ENCODE measurements at places on chromosomes 3 and 15. TPM values are rescaled to one million over a fixed set of nuclear protein-coding genes. Genes with fewer than 3 reads are reported as not detected.

- peaks cover 2% of the 10 kb centered on the region for H3K27me3 ChIP-seq
- no peak overlapping the region for H3K4me3 ChIP-seq
- H3K4me1 ChIP-seq: no peaks in the 10 kb centered on the region
- no peak overlapping the region for H3K27ac ChIP-seq
- no peaks in the 10 kb centered on the region for H3K36me3 ChIP-seq
- no peak for DNase-seq
Observed at GRCh38 chr15:78421238-78421965, 16.6 kb upstream of the IREB2 start.

GRCh38 chr15:99264125-99264524 lies 12.8 kb downstream of the LRRC28 start:
- 0 out of 2 replicates have a peak, but pooled peaks cover 4% of the 10 kb centered on the region for H3K4me1 ChIP-seq
- H3K27ac ChIP-seq: no peak overlapping the region
- no peaks in the 10 kb centered on the region for H3K36me3 ChIP-seq
- no peaks in the 10 kb centered on the region for H3K27me3 ChIP-seq
- DNase-seq: no peak

GRCh38 chr3:172040981-172041963 lies 1.9 kb downstream of the FNDC3B start:
- DNase-seq: no peak
- H3K27me3 ChIP-seq: no peaks in the 10 kb centered on the region
- peaks cover 12% of the 10 kb centered on the region for H3K36me3 ChIP-seq
- peaks cover 40% of the 10 kb centered on the region for H3K4me1 ChIP-seq
- H3K27ac ChIP-seq: peak overlapping the region; percentile 97
- H3K4me3 ChIP-seq: peak overlapping the region; percentile 90

DNA sequence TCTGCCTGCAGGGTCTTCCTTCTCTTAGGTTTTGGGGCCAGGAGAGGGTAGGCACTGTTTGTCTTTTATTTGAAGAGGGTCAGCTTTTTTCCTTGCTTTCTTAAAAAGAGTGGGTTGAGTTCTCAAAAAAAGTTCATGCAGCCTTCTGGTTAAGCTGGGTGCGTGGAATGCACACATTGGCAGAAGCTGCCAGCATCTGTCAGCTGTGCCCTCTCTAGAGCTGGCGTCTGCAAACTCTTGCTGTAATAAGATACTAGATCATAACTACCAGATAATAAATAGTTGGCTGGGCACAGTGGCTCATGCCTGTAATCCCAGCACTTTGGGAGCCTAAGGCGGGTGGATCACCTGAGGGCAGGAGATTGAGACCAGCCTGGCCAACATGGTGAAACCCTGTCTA lies 373.4 kb downstream of the OCA2 start:
- H3K4me1 ChIP-seq: no peaks in the 10 kb centered on the region
- H3K4me3 ChIP-seq: no peak overlapping the region
- DNase-seq: no peak
- H3K27me3 ChIP-seq: no peaks in the 10 kb centered on the region

DNA sequence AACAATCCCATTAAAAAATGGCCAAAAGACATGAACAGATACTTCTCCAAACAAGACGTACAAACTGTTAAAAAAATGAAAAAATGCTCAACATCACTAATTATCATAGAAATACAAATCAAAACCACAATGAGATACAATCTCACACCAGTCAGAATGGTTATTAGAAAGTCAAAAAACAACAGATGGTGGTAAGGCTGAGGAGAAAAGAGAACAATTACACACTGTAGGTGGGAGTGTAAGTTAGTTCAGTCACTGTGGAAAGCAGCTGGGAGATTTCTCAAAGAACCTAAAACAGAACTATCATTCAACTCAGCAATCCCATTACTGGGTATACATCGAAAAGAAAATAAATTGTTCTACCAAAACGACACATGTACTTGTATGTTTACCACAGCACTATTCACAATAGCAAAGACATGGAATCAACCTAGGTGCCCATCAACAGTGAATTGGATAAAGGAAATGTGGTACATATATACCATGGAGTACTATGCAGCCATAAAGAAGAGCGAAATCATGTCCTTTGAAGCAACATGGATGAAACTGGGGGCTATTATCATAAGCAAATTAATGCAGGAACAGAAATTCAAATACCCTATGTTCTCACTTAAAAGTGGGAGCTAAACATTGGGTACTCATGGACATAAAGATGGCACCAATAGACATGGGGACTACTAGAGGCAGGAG lies 51.5 kb downstream of the MYO1E start:
- H3K36me3 ChIP-seq: no peaks in the 10 kb centered on the region
- no peak for DNase-seq
- peaks cover 24% of the 10 kb centered on the region for H3K4me1 ChIP-seq
- no peak overlapping the region for H3K4me3 ChIP-seq
- no peak overlapping the region for H3K27ac ChIP-seq

GRCh38 chr15:29066838-29067237 lies 181.1 kb downstream of the APBA2 start:
- DNase-seq: no peak
- H3K4me3 ChIP-seq: no peak overlapping the region
- H3K27ac ChIP-seq: no peak overlapping the region
- H3K4me1 ChIP-seq: no peaks in the 10 kb centered on the region

GRCh38 chr3:196117809-196118208 lies 35.9 kb upstream of the TFRC start:
- H3K27ac ChIP-seq: no peak overlapping the region
- H3K4me1 ChIP-seq: no peaks in the 10 kb centered on the region
- no peaks in the 10 kb centered on the region for H3K27me3 ChIP-seq
- no peak for DNase-seq

DNA sequence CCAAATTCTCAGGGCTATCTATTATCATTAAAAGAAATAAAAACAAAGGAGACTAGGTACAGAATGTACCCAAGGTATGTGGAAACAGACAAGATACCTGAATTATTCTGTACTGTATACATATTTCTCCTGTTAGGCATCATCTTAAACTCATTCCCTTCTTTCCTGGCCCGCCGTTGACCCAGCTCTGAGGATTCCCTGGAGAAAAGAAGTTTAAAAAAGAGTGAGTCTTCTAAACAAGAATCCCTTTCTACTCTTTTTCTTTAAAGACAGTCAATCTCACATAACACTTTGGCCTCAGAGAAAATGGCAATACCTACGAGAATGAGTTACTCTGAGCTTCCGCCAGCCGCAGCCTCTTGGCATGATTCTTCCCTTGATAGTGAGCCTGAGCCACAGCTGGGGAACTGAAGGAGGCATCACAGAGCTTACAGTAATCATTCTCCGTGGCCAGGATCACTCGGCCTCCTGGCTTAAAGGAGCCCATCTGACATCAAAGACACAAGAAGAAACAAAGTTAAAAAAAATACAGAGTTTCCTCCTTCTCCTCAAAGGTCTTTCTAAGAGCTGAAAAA lies 44.2 kb downstream of the ZMAT3 start:
- no peak overlapping the region for H3K4me3 ChIP-seq
- H3K27me3 ChIP-seq: no peaks in the 10 kb centered on the region
- no peak for DNase-seq

- H3K27ac ChIP-seq: no peak overlapping the region
- no peak for DNase-seq
- H3K4me1 ChIP-seq: no peaks in the 10 kb centered on the region
- no peaks in the 10 kb centered on the region for H3K36me3 ChIP-seq
- no peak overlapping the region for H3K4me3 ChIP-seq
- no peaks in the 10 kb centered on the region for H3K27me3 ChIP-seq
Observed at GRCh38 chr3:191985691-191986090, 524.7 kb downstream of the PYDC2 start.

GRCh38 chr3:27049792-27050191 lies 319.4 kb downstream of the NEK10 start:
- no peaks in the 10 kb centered on the region for H3K27me3 ChIP-seq
- H3K4me3 ChIP-seq: no peak overlapping the region
- no peak overlapping the region for H3K27ac ChIP-seq

- no peak overlapping the region for H3K4me3 ChIP-seq
- H3K4me1 ChIP-seq: peaks cover 17% of the 10 kb centered on the region
- DNase-seq: no peak
- H3K27me3 ChIP-seq: no peaks in the 10 kb centered on the region
- H3K36me3 ChIP-seq: peaks cover 13% of the 10 kb centered on the region
- no peak overlapping the region for H3K27ac ChIP-seq
Observed at GRCh38 chr15:64687688-64688087, 87.7 kb downstream of the RBPMS2 start.

- no peak within 1 kb of the TSS for H3K4me3 ChIP-seq
- H3K36me3 ChIP-seq: no peaks in the 10 kb centered on the region
- no peaks in the 10 kb centered on the region for H3K4me1 ChIP-seq
- no peaks in the 10 kb centered on the region for H3K27me3 ChIP-seq
- DNase-seq: no peak
Observed at GRCh38 chr3:139044366-139045210, at the start of gene PRR23C. PRR23C (minus strand) TSS chr3:139044892; CDS start chr3:139044620, 272 bp downstream.

- H3K4me3 ChIP-seq: peak overlapping the region; percentile 36
- H3K36me3 ChIP-seq: no peaks in the 10 kb centered on the region
- H3K27me3 ChIP-seq: peaks cover 19% of the 10 kb centered on the region
- H3K4me1 ChIP-seq: peaks cover 14% of the 10 kb centered on the region
- no peak for DNase-seq
Observed at GRCh38 chr15:67823314-67824196, 1.8 kb upstream of the SKOR1 start.

DNA sequence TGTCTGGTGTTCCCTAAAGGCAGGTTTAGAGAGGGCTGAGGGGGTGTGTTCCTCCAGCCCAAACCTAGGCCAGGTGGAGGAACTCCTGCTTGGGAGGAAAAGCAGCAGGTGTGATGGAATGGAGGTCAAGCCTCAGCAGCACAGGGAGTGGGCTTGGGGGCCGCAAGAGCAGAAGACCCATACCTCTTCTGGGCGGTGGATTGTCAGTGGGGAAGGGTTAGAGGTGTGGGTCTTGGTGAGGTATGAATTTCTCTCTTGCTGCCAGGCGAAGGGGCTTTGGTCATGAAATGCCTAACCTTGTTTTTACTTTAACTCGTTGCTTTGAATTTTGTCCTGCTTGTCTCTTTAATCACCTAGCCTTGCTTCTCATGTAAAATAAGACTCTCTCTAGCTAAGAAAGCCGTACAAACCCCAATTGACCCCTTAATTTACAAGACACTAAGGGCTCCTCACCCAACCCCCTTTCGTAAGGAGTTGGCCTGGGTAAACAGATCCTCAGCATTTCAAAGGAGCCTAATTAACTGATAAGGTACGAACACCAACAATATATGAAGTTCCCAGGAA lies 38.9 kb downstream of the DHX30 start:
- no peak overlapping the region for H3K27ac ChIP-seq
- H3K4me3 ChIP-seq: no peak overlapping the region

DNA sequence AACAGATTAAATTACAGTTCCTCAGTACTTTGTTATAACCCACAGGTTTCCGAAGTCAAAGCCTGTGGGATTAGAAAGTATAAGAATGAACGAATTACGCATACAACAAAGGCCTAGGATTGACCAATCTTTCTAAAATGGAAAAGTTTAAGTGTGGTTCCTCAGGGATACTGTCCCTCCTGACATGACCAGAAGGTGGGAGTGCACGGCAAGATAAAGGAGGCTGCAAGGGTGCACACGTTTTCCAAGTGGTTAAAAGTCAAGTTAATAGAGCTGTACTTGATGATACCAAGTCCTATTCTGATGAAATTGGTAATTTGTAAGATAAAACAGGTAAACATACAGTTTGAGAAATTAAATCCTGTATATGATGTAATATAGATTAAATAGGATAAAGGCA lies 96.2 kb downstream of the ALDH1A2 start:
- DNase-seq: no peak
- no peaks in the 10 kb centered on the region for H3K36me3 ChIP-seq
- H3K27ac ChIP-seq: no peak overlapping the region
- H3K27me3 ChIP-seq: peaks cover 5% of the 10 kb centered on the region

DNA sequence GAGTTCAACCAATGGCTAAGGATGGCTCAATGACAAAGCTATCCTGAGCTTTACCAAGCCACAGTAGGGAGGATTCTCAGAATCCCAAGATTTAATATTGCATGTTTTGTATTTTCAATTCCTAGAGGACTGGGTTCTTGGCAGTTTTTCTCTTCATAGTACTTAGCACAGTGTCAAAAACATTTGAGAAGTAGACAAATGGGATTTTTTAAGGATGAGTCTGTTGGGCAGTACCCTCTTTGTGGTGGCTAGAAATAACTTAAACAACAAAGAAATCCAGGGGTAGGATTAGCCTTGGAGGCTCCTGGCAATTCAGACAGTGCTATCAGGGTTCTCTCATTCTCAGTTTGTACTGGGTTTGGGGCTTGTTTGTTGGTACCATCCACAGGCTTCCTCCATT lies 212.8 kb upstream of the RORA start:
- H3K27ac ChIP-seq: no peak overlapping the region
- H3K4me3 ChIP-seq: no peak overlapping the region
- no peak for DNase-seq
- no peaks in the 10 kb centered on the region for H3K27me3 ChIP-seq

GRCh38 chr3:10299175-10299574 lies 6.4 kb upstream of the GHRL start:
- H3K36me3 ChIP-seq: no peaks in the 10 kb centered on the region
- H3K27ac ChIP-seq: no peak overlapping the region
- H3K4me1 ChIP-seq: no peaks in the 10 kb centered on the region
- DNase-seq: no peak

DNA sequence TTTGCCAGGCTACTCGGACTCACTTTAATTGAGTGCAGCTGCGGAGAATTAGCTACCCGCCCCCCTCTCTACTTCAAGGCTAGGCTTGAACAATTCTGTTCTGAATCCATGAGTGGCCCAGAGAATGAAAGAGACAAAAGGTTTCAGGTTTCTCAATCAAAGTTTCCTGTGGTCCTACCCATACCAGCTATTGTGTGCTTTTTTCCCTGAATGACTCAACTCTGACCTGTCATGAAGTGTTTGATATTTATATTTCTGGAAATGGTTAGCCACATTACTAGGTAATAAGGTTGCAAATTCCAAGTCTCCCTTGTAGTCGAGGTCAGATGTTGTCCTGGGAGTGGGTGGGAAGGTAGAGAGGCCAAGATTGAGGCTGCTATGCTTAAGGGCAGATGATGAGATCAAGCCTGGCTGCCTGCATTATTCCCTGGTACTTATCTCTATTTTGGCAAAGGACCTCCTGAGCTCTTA lies 392.7 kb upstream of the TBL1XR1 start:
- peak overlapping the region; percentile 58 for H3K27ac ChIP-seq
- H3K27me3 ChIP-seq: no peaks in the 10 kb centered on the region
- H3K4me1 ChIP-seq: peaks cover 8% of the 10 kb centered on the region
- H3K36me3 ChIP-seq: no peaks in the 10 kb centered on the region

CCDC13 gene
- 0.82 TPM for total RNA-seq

PLSCR5 gene
- not detected for total RNA-seq

SRGAP3 gene
- total RNA-seq: 0.82 TPM

PTX3 gene
- 2.1 TPM for total RNA-seq

SPSB4 gene
- total RNA-seq: 0.05 TPM

AGBL1 gene
- total RNA-seq: not detected

ATP13A4 gene
- not detected for total RNA-seq

ITIH1 gene
- total RNA-seq: 0.31 TPM

COPG1 gene
- total RNA-seq: 225 TPM

Data from Panc1 (cell line).